Lung (tissue), 17 donors: ENCODE measurements at places on chromosomes 1 and 21. TPM values are rescaled to one million over a fixed set of nuclear protein-coding genes. Genes with fewer than 3 reads are reported as not detected.

Gene CD101
- polyA plus RNA-seq = 2.0 TPM

Gene WNT2B
- 1.9 TPM for polyA plus RNA-seq

Gene KCNK1
- polyA plus RNA-seq = 13.1 TPM

DNA sequence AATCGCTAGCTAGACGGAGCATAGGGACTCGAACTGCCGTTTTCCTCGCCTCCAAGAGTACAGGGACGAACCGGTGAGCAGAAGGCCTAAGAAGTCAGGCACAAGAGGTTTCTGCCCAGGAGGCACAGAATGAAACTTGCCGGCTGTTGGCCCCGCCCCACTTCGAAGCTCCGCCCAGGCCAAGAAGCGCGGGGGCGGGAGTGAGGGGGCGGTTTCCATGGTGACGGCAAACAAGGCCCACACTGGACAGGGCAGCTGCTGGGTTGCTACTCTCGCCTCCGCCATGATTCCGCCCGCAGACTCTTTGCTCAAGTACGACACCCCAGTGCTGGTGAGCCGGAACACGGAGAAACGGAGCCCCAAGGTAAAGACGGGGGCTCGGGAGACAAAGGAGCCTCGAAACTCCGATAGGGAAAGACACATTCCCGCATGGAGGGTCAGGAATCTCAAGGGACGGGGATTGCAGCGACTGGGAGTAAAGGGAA lies at the start of gene DNALI1:
DNALI1 (plus strand) TSS at position 229 of the 485 bp plus-strand sequence; CDS start at position 284, 55 bp downstream.
- DNase-seq = peak; percentile 95

- no peak for DNase-seq
Measured at GRCh38 chr21:37767984-37768383, 148.3 kb downstream of the KCNJ6 start.

- no peak for DNase-seq
Measured at GRCh38 chr1:169474302-169474995, 11.3 kb downstream of the SLC19A2 start.

- no peak for DNase-seq
Measured at GRCh38 chr1:30360281-30360680, 363.1 kb downstream of the MATN1 start.

DNA sequence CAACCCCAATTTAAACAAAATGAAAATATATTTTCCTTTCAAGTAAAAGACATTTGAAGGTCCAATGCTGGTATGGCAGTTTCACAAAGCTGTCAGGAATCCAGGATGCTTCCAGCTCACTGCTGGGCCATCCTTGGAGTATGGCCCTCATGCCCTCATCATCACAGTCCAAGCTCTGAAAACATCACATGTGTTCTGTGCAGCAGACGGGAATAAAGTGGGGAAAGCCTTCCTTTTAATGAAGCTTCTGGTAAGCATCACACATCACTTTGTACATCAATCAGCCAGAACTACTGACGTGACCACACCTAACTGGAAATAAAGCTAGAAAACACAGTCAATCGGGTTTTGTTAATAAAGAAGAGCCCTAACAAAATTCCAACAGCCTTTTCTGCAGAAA lies 22.7 kb downstream of the CDC42BPA start:
- DNase-seq = no peak

- DNase-seq = no peak
Measured at GRCh38 chr1:5876094-5876650, 116.1 kb downstream of the NPHP4 start.

GRCh38 chr1:8629241-8630091 lies 188.0 kb downstream of the RERE start:
- DNase-seq = peak; percentile 57

- DNase-seq = no peak
Measured at GRCh38 chr1:229252228-229252984, 18.5 kb upstream of the RAB4A start.

GRCh38 chr21:16418226-16418625 lies 688.4 kb downstream of the USP25 start:
- peak; percentile 23 for DNase-seq

DNA sequence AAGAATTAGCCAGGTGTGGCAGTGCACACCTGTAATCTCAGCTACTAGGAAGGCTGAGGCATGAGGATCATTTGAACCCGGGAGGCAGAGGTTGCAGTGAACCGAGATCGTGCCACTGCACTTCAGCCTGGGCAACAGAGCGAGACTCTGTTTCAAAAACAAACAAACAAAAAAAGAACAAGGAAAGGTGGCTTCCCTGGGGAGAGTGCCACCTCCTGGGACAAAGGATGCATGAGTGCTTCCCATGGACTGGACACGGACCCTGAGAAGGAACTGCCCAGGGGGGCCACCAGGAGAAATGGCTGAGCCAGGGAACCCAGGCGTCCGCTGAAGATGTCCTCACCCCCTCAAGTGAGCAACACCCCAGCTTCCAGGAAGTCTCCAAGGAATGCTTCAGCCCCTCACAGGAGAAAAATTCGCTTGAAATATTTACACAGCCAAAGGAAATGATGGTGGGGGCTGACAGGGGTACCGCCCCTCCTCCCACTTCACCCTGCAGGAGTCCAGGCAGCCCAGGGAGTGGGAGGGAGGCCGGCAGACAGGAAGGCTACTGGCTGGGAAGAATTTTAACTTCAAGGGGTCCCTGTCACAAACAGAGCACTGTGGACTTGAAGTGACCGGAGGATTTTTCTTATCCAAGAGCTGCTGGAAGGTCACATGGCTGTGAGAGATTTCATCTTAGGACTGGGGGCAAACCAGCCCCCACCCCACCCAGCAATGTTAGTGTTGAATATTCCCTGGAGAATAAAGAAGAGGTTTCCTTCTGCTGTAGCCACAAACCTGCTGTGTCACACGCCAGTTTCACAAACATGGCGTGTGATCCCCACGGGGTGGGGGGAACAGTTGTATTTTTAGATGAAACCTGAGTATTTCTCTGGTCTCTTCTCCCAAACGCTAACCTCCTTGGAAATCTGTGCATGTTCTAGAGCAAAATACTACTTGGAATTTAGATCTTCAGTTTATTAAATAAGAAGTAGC lies 90.8 kb upstream of the SLC25A33 start:
- DNase-seq = peak; percentile 51

- DNase-seq = no peak
Measured at GRCh38 chr1:226638608-226639007, 90.0 kb downstream of the STUM start.

DNA sequence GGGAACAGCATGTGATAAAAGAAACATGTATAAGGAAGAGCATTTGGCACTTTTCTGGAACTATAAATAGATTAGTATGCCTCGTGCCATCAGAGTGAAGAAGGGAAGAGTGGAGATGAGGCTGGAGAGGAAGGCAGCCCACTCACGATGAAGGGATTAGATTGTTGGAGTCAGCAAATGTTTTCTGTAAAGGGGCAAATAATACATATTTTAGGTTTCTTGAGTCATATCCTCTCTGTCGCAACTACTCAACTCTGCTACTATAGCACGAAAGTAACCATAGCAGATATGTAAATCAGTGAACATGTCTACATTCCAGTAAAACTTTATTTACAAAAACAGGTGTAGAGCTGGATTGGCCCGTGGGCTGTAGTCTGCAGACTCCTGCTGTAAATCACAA lies 147.8 kb downstream of the TENT5C start:
- DNase-seq = no peak
